ENCODE measurements at places on chromosomes 2 and 18.

DNA sequence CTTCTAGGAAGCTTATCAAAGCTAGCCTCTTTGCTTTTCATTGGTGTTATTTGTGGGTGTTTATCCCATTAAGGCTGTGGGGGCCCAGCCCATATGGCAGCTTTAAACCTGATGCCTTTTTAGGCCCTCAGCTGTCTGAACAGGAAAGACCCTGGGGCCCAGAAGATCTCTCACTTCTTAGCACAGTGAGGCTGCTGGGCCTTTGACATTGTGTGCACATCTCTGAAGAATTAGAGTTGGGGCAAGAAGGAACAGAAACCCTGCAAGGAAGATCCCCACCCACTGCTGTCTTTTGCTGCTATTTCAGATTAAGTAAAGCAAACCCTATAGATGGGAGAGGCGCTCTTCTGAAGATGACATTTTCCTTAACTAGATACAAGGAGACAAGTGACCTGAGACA is 250.0 kb downstream of the SMAD2 start:
- no peak for DNase-seq

DNA sequence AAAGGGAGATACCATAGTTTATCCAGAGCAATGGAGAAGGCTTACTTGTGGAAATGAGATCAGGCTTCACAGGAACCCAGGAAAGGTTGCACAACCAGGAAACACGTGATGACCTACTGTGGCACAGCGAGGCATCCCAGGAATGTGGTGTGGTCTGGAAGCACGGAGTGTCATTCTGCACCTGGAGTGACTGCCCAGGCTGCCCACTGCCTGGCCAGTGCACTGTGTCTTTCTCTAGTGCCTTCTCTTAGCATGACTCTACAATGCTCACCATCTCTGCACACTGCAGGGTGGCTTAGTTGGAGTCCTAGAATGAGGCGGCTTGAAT is 48.9 kb downstream of the CHST9 start:
- DNase-seq: no peak

GRCh38 chr18:54787121-54787520 is 41.2 kb upstream of the RAB27B start:
- no peak for DNase-seq

- no peak for DNase-seq
Observed at GRCh38 chr18:61957801-61958516, 65.2 kb upstream of the RNF152 start.

DNA sequence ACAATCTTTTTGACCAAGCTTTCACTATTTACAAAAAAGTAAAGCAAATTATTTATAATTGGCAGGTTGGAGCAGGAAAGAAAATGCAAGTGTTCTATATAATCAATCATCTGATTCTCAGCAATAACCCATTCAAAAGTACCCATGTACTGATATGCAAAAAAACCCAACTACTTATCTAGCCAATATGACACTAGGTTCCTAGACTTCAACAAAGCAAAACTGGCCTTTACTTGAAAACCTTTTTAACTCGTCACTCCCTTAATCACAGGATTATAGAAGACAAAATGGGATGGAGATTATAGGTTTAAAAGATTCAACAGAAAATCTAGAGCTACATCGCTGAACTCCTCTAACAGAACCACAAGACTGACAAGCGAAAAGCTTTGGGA is 3.6 kb downstream of the TLK1 start:
- no peak for DNase-seq

- DNase-seq: no peak
Observed at GRCh38 chr18:10804126-10804525, 278.3 kb downstream of the NAPG start.

DNA sequence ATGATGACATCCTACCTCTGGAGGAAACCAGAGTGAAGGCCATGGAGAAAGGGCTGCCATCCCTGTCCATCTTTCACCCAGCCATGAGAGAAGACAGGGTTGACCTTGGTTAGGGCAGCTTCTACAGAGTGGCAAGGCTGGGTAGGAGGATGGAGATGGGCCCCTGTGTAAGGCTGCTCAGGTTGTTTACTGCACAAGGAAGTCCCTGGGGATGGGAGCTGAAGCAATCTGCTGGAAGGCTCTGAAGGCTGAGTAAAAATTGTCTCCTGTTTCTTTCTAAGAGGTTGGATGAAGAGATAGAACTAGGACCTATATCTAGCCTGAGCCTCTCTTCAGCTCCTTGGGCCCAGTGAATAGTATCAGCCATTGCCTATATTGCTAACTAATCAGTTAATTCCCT is 14.4 kb downstream of the ELMOD3 start:
- DNase-seq: no peak

DNA sequence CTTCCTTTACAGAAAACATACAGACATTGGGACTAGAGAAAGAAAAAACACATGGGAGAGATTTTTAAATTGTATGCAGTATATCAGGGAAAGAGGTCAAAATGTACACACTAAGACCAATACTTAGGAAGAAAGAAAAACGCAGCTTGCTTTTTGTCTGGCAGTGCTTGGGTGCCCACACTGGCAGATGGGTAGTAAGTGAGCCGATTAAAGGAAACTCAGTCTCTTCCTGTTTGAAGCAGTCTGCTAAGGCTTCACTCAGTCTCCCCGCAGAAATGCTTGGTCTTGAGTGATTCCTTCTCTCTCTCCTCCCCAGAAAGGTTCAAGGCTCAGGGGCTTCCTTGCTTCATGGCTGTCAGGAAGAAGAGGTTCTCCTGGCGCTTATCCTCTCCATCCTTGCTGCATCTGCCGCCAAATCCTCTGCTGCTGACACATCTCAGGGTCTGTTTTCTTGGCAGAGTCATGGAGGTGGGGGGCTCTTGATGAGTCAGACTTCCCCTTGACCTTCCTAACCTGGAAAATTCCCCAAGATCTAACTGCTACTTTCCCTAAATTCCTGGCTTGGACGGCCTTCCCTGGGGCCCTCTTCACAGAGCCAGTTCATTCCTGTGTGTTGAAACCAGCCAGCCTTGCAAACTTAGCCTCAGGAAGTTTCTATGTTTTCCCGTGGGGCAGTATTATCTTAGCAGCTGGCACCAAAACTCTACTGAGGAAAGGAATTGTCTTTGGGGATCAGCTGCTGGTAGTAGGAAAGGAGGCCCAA is 10.5 kb upstream of the TMSB10 start:
- no peak for DNase-seq

GRCh38 chr2:223459328-223459939 is 142.7 kb downstream of the SCG2 start:
- DNase-seq: no peak

- no peak for DNase-seq
Observed at GRCh38 chr2:25355270-25355669, 13.5 kb upstream of the DNMT3A start.

GRCh38 chr18:25140124-25140961 is 211.6 kb downstream of the ZNF521 start:
- no peak for DNase-seq

GRCh38 chr2:24354395-24354794 is 5.9 kb downstream of the ITSN2 start:
- no peak for DNase-seq

- DNase-seq: no peak
Observed at GRCh38 chr2:29074411-29074810, at the start of gene PCARE. PCARE (minus strand) TSS chr2:29074523; CDS start chr2:29074261, 262 bp downstream.

- no peak for DNase-seq
Observed at GRCh38 chr2:202429164-202429980, 53.2 kb downstream of the BMPR2 start.

GRCh38 chr18:69854455-69854854 is 93.2 kb downstream of the CD226 start:
- no peak for DNase-seq

DNA sequence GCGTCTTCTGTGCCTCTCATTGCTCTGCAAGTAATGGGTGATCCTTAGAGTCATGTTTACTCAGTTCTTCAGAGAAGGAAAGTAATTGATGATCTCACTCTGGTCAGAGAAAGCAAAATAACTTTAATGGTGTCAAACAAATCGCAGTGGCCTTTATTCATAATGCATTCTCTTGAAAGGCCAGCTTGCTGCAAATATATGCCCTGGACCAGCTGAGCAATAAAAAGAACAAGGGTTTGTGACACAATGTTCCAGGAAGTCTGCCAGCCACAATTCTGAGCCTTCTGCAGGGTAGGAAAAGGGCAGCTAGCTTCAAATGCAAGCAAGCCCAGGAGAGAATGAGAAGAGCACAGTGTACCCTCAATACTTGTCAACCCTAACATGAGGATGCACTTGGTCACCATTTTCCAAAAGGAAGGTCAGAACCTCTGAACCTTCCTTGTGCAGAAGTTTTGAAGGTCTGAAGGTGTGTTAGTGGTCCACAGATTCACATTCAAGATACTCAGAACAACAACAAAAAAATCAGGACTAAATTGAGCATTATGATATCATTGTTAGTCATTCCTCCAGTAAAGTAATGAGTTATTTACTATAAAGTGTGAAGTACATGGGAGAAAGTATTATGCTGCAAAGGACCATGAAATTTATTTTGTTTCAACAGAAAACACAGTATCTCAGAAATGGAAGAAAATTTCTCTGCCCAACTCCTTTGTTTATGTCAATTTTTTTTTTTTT is 355.6 kb downstream of the PAX3 start:
- no peak for DNase-seq

DNA sequence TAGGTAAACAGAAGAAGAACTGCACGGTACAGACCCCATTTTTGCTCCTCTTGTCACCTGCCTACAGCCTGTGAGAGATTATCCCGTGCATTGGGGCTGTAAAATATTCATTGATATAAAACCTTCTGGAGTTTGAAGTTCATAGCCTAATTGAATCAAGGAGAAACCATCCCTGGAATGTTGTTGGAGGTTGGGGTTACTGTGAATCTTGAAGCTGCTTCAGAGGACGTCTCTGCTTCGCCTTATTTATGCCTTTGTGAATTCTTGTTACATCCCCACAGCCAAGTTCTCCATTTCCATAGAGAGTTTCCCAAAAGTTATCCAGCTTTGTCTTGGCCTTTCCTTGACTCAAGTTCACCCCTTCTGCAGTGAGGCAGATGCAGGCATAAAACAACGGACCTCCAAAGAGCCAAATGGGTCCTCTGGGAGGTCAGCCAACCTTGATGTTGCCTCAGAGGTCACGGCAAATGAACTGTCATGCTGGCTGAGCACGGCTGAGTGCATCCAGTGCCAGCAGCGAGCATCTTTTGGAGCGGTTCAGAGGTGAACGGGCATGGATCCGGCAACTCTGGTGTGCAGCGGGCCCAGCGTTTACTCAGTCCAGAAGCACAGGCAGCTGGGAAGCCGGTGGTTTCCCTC is 317.6 kb downstream of the PRKCE start:
- DNase-seq: no peak

DNA sequence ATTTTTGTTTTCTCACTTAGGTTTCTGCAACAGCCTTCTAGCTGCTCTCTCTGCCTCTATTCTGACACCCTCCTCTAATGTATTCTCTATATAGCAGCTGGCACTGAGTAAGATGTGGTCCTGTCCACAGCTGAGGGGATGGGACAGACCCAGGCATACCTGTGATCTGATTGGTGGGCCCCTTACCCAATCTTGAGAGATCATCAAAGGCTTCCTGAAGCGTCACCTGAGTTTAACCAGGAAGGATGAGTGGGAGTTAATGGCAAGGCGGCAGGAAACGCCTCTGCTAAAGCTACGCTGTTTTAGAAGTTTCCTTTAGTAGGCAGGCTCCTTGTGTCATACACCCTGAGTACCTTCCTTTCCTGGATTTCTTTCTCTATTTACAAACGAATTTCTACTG is 5.7 kb upstream of the TET3 start:
- no peak for DNase-seq

GRCh38 chr2:235501673-235502031 is 7.8 kb downstream of the AGAP1 start:
- no peak for DNase-seq

DNA sequence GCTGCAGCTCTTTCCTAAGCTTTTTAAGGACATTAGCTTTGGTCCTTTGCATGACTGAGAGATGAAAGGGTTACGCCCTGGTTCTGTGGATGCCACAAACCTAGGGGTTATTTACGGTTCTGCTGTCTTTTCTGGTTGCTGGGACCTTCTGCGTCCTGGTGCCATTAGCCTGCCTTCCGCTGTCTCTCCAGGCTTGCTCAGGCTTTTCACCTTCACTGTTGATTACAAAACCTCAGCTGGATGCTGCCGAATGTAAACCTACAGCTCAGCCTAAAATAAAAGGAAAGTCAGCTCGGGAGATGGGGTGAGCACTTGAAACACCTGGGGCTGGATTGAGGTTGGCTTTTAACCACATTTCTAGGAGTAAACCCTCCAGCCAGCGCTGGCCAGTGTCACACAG is 130.9 kb upstream of the ARHGAP28 start:
- no peak for DNase-seq

DNA sequence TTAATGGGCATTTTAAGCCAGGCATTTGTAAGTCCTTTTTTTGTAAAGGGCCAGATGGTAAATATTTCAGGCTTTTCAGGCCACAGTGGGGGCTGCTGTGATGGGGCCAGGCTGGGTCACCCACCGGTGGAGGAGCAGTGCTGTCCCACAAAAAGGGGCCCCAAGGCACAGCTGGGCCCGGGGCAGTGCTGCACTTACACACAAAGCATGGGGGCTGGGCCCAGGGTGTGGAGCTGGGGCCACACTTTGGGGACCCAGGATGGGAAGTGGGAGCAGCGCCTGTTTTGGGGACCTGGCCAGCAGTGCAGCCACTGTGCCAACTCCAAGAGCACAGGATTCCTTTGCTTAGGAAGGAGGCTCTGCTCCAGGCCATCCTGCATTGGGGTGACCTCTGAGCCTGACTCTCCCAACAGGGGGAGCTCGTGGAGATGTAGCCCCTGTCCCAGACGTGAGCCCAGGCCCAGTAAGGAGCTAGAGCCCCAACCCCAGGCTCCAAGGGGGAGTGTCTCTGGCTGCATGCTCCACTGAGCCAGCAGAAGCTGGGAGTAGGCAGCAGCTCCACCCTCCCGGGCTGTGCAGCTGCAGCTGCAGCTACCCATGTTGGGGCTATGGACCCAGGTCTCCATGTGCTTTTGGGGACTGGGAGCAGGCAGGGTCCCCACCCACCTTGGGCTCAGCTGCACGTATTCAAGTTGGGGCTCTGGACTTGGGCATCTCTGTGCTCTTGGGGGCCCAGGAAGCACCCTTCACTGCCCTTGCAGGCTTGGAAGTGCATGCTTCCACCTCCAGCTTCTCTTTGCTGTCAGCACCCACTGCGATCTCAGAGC is 1036.5 kb upstream of the CNTNAP5 start:
- DNase-seq: no peak

DNA sequence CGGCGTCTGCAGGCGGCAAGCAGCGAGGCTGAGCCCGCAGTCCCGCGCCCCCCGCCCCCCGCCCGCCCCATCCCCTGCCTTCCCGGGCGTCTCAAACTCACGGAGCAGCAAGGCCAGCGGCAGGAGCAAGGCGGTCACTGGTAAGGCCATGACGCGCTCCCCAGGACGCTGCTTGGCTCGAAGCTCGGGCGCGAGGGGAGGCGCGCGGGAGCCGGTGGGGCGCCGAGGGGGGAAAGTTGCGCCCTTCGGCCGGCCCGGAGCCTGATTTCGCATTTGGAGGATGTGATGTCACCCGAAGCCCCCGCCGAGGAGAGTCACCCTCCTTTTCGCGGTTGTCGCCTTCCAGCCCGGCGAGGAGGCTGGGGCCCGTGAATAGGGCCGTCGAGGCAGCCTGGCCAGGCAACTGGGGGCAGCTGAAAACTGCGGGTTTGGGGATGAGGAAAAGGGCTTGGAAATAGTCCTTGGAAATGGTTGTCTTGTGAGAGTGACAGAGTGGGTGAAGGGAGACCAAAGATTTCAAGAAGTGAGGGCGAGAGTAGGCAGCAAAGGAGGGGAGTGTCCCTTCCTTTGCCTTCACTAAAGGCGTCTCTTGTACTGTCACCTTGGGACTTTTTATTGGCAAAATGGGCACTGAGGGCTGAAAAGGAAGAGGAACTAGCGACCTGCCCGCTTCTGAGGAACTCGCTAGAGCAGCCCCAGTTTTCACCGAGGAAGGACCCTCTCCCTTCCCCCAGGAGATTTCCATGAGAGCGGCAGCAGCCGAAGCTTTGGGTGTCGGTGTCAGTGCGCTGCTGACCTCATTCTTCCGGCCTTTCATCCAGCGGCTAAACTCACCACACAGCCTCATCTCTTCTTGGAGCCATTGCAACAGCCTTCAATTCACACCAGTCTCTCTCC is at the start of gene CD8A:
TSS of gene CD8A (minus strand) at position 238 of the 897 bp plus-strand sequence. CDS start at position 150, 88 bp downstream.
- DNase-seq: peak; percentile 27

All from activated gamma-delta T cell (primary cell).